Glutamatergic neuron (in vitro differentiated cells): ENCODE measurements at places on chromosomes 6 and 20. TPM values are rescaled to one million over a fixed set of nuclear protein-coding genes. Genes with fewer than 3 reads are reported as not detected.

The STX11 gene
- not detected for total RNA-seq

DNA sequence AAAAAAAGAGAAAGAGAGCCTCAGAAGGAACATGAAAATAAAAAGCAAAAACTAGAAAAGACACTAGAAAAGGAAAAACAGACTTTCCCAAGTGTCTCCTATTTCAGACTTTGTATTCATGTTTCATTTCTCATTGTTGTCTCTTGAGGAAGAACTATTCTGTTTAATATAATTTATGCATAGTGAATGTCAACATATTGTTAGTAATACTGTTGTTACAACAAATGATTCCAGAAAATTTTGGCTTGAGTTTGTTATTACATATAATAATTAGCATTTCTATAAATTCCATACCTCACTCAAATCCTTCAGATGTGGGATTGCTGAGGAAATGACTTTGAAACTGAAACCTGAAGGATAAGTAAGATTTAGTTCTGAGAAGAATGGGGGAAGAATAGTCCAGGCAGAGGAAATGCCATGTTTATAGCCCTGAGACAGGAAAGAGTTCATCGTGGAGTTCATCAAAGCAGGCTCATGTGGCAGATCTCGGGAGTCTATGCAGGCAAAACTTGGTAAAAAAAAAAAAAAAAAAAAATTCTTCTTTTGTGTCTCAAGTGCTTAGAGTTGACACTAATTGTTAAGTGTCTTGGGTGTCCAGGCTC, 53.1 kb upstream of the EIF2S2 start:
- DNase-seq, result no peak
- no peak overlapping the region for H3K27ac ChIP-seq
- no peaks in the 10 kb centered on the region for H3K4me1 ChIP-seq
- H3K27me3 ChIP-seq, result no peaks in the 10 kb centered on the region
- H3K36me3 ChIP-seq, result no peaks in the 10 kb centered on the region

GRCh38 chr6:112639391-112639831, 292.3 kb downstream of the RFPL4B start:
- no peaks in the 10 kb centered on the region for H3K36me3 ChIP-seq
- no peak overlapping the region for H3K4me3 ChIP-seq
- H3K27ac ChIP-seq, result no peak overlapping the region
- H3K27me3 ChIP-seq, result no peaks in the 10 kb centered on the region

DNA sequence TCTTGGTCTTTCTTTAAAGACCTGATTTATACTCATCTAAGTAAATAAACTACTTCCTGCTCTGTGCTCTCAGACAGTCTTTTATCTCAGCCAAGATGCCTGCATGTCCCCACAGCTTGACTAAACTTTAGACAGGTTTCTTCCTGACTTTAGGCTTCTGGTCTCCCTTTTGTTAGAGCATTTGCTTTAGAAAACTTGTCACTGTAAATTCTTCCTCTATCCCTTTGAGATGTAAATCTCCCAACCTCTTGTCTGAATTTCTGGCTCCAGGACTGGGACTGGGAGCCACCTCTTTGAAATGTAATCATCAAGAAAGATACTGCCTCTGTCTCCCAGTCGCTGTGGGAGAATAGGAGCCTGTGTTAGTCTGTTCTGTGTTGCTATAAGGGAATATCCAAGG, 739.9 kb downstream of the C6orf118 start:
- peaks cover 5% of the 10 kb centered on the region for H3K36me3 ChIP-seq
- H3K27ac ChIP-seq, result no peak overlapping the region
- DNase-seq, result no peak
- H3K4me3 ChIP-seq, result no peak overlapping the region

The CCN6 gene
- total RNA-seq, result not detected

GRCh38 chr6:124792386-124792785, 169.9 kb upstream of the RNF217 start:
- H3K36me3 ChIP-seq, result no peaks in the 10 kb centered on the region
- H3K4me3 ChIP-seq, result no peak overlapping the region
- H3K27ac ChIP-seq, result no peak overlapping the region
- no peak for DNase-seq

GRCh38 chr6:104613416-104614001, 246.2 kb downstream of the HACE1 start:
- H3K36me3 ChIP-seq, result no peaks in the 10 kb centered on the region
- H3K27ac ChIP-seq, result no peak overlapping the region
- H3K4me1 ChIP-seq, result no peaks in the 10 kb centered on the region
- DNase-seq, result no peak

The BPIFB4 gene
- total RNA-seq, result not detected
